ENCODE measurements at places on chromosomes 2 and 18.
A peak's percentile ranks its signal among the peaks of the same experiment; 100 is the strongest.

GRCh38 chr18:65347446-65347845 lies 403.4 kb upstream of the CDH7 start:
- no peak for DNase-seq

DNA sequence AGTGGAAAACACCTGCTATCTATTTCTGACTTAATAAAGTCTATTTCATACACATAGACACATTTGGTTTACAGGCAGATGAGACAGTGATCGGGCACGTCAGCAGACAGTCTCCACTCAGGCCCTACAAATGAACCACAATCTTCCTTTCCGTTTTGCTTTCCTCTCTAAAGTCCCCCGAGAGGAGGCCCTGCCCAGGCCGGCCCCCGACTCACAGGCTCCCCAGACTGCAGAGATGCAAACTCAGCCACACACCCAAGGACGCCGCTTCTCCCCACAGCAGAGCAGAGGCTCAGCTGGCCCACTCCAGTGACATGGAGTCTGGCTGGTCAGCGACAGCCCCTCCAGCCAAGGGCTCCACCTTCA lies 9.3 kb upstream of the MTERF4 start:
- no peak for DNase-seq

- DNase-seq, result peak; percentile 37
Measured at GRCh38 chr2:237563816-237564215, 2.6 kb upstream of the PRLH start.

DNA sequence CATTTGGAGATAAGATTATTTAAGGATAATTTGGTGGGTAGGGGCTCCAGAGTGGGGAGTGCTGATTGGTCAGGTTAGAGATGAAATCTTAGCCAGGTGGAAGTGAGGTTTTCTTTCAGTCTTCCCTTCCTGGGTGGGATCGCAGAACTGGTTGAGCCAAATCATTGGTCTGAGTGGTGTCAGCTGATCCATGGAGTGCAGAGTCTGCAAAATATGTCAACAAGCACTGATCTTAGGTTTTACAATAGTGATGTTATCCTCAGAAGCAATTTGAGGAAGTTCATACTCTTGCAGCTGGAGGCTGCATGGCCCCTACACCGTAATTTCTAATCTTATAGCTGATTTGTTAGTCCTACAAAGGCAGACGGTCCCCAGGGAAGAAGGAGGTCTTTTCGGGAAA lies 1483.4 kb upstream of the ZEB2 start:
- no peak for DNase-seq

GRCh38 chr18:21663578-21663977 lies 41.0 kb downstream of the ABHD3 start:
- DNase-seq, result no peak

DNA sequence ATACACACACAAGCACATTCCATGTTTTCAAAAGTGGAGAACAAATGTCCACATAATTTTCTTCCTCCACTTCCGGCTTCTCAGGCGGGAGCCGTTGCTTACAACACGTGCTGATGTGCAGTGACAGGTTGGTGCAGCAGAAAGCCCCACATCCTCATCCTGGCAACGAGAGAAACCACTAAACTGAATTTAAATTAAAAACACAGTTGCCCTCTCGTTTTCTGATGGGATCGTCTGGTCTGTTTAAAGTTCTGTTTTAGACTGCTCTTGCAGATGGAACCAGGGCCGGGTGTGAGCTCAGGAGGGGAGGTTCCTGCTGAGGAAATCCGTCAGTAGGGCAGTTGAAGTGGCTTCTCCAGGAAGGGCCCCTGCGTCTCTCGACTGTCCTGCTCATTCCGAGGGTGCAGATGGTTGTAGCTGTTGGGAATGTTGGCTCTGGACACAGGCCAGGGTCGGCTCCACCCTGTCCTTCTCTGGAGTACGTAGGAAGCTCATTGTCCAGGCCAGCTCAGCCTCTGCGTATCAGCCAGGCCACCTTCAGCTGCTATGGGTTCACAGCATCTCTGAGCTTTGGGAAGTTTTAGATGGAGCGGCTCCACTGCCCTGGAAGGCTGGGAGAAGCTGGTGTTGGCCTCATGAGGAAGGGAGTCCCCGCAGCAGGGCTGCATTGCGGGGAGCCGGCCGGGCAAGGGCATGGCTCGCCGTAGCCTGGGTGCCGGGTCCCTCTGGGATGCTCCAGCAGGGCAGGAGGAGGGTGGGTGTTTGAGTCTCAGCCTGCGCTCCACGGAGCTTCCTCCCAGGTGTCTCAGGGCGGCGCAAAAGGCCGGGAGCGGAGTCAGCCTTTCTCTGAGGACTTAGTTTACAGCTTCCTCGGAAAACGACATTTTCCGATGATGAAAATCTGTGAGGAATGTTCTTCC lies 58.3 kb downstream of the NFATC1 start:
- no peak for DNase-seq

DNA sequence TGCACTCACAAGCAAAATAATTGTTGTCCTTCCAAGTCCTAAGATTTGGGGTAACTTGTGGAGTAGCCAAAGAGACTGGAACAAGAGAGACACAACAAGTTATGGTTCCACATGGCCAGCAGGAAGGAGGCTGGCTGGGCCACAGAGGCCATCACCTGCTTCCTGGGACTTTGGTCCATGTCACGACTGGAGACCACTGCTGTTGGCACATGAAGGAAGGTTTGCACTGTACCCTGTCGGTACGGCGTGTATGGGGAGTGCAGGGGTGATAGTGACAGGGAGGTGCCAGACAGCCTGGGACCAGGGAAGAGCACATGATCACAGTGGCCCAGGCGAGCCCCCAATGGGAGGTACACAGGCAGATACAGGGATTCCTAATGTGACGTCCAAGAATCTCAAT lies 15.5 kb downstream of the SLC66A2 start:
- no peak for DNase-seq

DNA sequence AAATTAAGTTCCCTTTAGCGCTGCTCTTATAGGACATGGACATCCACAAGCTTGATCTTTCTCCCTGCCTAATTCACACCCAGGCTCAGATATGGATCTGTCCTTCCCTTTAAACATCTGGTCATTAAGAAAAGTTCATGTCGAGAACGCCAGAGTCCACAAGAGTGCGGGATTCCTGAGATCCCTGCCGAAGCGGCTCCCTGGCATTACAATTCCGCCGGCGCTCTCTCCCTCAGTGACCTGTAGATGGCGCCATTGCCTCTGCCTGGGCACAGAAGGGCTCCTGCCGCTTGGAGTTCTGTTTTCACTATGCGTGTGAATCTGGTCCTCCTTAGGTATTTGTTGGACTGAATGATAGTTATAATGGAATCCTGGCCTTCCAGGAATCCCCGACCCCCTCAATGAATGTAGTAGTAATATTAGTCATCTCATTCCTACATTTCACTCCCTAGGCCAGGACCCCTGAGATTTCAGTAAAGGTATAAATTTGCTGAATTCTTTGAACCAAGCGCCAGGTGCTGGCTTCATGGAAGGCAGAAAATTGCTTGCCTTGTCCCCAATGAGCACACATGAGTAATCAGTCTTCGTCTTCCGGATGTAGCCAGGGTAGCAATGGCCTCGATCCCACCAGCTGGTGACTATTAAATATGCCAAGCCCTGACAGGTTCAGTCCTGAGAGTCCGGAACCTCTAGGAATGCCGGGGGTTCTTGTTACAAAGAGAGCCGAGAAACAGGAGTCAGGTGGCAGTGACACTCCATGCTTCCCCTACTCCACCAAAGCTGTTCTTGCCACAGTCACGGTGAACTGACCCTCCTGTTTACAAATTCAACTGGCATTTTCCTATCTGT lies 26.4 kb upstream of the CD207 start:
- peak; percentile 76 for DNase-seq

GRCh38 chr2:176652300-176653182 lies 383.3 kb downstream of the MTX2 start:
- DNase-seq, result peak; percentile 80

- no peak for DNase-seq
Measured at GRCh38 chr18:22525883-22526282, 108.2 kb upstream of the CTAGE1 start.

GRCh38 chr2:114079366-114080004 lies 189.6 kb downstream of the ACTR3 start:
- DNase-seq, result no peak

DNA sequence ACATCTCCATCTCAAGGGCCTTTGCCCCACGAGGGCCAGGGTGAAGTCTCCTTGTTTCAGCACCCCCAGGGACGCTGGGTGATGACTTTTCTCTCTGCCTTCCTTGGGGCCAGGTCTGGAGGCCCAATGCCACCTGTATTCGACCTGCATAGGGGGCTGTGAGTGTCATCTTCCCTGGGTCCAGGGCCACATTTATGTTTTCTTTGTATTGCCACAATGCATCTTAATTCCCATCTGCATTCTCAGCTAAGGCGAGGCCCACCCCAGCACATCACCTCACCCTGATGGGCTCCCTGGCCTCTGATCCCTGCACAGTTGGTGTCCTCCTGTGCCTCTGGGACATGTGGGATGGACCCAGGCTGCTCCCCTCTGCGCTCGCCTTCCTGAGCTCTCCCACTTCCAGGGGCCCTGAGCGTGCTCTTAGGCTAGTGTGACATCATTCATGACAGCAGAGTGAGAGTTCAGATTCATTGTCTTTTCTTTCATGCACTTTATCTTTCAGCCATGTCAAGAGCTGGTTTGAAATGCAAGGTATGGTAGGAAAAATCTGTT lies 122.0 kb upstream of the COPS8 start:
- no peak for DNase-seq

DNA sequence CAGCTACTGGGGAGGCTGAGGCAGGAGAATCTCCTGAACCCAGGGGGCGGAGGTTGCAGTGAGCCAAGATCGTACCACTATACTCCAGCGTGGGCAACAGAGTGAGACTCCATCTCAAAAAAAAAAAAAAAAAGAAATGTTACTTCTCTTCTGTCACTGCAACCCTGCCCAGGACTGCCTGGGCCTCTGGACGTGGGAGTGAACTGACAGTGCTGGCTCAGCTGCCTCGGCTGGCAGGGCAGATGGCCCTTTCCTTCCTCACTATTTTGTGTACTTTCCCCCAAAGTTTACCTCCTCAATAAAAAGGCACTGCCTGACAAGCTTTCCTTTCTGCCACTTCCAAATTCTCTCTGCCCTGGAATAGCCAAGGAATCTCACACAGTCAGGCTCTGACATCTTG lies 12.5 kb upstream of the GPR155 start:
- no peak for DNase-seq

- DNase-seq, result peak; percentile 39
Measured at GRCh38 chr2:26922405-26923188, 47.8 kb upstream of the MAPRE3 start.

GRCh38 chr2:163248376-163249253 lies 410.0 kb upstream of the KCNH7 start:
- no peak for DNase-seq

GRCh38 chr2:65186872-65187851 lies 40.5 kb upstream of the ACTR2 start:
- peak; percentile 72 for DNase-seq

DNA sequence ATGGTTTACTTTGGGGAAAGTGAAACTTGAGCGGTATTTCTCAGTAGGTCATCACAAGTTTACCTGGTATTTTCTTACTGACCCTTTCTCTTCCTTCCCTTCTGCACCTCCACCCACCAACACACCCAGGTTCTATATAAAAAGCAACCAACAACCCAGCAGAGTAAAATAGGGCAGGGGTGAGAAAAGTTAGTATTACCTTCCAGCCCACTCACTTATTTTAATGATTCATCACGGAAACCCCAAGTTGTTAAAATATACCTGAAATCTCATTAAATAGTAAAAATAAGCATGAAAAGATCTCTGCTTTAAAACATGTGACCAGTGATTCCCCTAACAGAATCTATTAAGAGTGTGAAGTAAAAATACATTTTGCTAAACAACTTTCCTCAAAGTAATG lies 306.1 kb downstream of the ZEB2 start:
- no peak for DNase-seq

GRCh38 chr2:230949966-230950873 lies 25.2 kb upstream of the GPR55 start:
- DNase-seq, result no peak

- DNase-seq, result peak; percentile 0
Measured at GRCh38 chr2:123303731-123304130, 721.4 kb upstream of the CNTNAP5 start.

DNA sequence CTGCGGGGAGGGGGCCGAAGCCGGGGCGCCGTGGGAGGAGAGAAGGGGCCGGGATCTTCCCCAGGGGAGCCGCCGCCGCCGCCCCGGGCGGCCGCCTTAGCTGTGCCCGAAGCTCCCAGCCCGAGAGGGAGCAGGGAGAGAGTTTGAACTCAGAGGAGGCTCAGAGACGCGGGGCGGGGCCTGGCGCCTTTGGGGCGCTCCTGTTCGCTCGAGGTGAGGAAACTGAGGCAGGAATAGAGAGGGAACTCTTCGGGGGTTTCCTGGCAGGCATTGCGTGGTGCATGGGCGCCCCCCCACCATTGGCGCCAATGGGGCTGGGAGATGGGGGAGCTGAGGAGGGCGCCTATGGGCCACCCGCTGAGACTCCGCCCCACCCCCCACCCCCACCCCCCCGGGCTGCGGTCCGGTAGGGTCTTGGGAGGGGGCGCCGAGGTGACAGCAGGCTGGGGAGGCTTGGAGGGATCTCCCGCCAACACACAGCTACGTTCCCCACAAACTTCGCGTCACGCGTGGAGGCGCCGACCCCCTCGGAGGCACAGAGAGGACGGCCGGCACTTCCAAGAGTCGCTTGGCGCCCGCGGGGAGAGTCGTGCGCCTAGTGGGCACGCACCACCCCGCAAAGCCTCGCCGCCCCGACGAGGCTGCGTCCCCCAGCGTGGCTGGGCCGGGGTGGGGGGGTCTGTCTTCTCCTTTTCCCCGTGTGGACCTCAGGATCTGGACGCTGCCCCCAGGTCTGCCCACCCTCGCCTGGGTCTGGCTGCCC lies 680 bp downstream of the CTDSP1 start:
- DNase-seq, result peak; percentile 50

GRCh38 chr2:138841459-138841858 lies 61.3 kb upstream of the NXPH2 start:
- no peak for DNase-seq

GRCh38 chr2:100245681-100246080 lies 76.6 kb downstream of the LONRF2 start:
- no peak for DNase-seq

DNA sequence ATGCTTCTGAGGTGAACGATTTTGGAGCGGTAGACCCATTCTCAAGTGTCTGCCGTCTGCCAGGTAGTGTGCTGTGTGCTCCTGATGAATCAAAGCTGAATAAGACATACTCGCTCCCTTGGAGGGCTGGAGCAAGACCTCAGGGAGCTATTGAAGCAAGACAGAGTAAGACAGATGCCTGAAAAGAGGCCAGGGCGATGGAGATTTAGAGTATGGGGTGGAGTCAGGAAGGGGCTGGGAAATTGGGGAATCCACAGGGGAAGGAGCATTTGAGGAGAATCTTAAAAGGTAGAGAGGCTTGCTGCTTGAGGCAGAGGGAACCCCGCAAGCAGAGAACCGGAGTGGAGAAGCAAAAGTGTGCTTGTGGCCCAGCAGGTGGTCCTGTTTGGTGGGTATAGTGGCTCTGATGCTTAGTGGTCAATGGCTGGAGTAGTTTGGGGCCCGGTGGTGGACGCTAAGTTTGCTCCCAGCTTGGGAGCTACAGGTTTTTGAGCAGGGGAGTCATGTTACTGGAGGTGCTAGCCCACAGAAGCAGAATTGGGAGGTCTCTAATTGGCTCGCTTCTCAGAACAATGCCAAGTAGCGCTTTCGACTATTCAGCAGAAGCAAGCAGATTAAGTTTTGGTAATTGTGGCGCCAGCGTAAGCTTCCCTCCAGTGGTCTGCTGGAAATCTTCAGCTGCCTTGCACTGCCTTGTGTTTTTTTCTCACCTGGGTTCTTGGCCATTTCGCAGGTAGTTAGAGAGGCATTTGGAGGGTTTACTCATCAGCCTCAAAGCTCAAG lies 2.0 kb downstream of the CNNM4 start:
- DNase-seq, result peak; percentile 10

GRCh38 chr2:23596316-23596885 lies 211.4 kb downstream of the KLHL29 start:
- DNase-seq, result peak; percentile 82

GRCh38 chr2:64846177-64846576 lies 143.0 kb upstream of the SLC1A4 start:
- DNase-seq, result no peak

Data from ELR (cell line).